ENCODE measurements at places on chromosomes 3 and 15.
A peak's percentile ranks its signal among the peaks of the same experiment; 100 is the strongest.

GRCh38 chr15:57504599-57504940, 87.1 kb upstream of the MYZAP start:
- no peak for DNase-seq

- no peak for DNase-seq
Observed at GRCh38 chr15:91124132-91124531, 24.1 kb downstream of the SV2B start.

DNA sequence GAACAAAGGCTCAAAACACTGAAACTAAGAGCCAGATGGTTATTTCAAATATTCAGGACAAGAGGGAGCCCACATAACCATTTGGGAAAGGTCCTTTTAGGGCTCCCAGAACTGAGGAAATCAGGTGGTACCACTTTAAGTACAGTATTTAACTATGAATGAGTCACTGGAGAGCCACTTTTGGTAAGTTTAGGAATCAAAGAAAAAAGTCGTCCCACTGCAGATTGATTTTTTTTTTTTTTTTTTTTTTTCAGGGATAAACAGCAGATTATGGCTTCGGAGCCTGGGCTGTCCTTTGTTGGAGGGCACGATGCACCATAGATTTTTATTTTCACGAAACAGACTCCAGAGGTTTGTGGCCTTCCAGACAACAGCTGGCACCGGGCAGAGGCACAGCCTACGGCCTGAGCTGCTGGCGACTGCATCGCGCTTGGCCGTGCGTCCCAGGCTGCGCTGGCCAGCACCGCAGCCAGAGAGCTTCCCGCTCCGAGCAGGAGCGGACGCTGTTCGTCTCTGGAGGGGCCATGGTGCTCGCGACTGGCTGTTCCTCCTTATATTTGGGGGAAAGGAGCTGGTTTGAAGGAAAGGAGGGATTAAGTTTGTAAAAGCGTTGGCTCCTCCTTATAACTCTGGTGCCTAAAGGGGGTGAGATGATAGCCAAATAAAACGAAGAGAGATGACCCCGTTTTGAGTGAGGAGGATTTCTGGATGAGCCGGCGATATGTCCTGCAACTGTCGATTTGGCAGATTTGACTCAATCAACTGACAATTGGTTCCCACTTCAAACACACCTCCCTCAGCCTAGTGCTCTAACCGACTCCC, 152.9 kb upstream of the GOLIM4 start:
- DNase-seq: peak; percentile 35

DNA sequence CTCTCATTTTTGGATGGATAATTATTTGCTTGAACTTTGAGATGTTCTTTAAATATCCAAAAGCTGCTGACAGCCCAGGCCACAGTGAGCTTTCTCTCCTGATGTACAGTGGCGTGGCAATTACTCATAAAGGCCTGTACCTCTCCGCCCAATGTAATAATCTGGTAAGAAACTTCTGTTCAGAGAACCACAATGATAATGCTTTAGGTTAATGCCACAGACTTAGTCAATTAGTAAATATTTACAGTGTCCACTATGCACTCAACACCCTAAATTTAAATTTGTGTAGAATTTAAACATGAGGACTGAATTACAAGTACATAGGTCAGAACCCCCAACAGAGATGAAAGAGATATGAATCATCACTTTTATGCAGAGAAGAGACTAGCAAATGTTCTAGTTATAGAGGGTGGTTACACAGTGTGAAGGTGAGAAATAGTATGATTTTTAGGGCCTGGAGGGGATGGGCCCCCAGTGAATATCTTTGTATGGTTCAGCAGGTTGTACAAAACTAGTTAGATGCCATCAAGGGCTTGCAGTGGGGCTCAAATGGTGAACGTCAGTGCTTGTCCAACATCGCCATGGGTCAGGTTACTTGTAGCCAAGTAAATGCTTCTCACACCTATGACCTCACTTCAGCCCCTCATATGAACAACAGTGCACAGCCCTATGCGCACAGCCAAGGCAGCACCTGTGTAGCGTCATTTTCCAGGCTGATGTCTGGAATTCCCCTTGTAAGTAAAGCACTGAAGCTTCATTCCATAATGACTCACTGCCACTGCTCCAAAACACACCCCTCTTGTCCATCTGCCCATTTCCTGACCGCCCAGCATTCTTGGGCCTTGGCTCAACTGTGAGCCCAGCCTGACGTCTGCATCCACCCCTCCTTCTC, 13.3 kb downstream of the ABHD2 start:
- peak; percentile 98 for DNase-seq

DNA sequence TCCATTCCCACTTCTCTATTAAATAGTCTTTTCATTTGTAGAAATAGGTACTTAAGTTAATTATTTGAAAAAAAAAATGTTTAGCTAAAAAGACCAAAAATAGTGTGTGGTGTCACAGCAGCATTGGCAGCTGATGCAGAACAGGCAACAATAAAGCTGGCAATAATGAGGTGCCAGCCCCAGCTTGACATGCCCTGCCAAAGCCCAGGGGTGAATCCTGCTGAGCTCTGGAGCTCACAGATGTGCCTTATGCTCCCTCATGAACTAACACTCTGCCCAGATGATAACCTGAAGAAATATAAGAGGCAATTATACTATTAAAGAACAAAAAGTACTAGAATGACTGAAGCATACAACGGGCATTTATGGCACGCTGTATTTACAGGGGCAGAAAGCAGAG, 63.8 kb downstream of the IGSF11 start:
- no peak for DNase-seq

DNA sequence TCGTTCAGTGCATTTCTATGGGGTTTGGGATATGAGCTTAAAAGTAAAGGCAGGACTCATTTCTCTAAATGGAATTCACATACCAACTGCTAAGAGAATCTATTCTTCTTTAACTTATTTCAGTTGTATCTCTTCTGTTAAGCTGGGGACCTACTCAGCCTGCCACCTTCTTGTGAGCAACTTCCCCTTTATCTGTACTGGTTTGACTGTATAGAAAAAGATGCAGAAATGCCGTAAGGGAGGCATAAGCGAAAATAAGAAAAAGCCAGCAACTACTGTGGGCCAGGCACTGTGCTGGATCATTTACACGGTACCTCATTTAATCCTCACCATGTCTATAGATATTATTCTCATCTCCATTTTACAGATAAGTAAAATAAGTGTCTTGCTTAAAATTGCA, 38.4 kb downstream of the RBMS3 start:
- DNase-seq: no peak

DNA sequence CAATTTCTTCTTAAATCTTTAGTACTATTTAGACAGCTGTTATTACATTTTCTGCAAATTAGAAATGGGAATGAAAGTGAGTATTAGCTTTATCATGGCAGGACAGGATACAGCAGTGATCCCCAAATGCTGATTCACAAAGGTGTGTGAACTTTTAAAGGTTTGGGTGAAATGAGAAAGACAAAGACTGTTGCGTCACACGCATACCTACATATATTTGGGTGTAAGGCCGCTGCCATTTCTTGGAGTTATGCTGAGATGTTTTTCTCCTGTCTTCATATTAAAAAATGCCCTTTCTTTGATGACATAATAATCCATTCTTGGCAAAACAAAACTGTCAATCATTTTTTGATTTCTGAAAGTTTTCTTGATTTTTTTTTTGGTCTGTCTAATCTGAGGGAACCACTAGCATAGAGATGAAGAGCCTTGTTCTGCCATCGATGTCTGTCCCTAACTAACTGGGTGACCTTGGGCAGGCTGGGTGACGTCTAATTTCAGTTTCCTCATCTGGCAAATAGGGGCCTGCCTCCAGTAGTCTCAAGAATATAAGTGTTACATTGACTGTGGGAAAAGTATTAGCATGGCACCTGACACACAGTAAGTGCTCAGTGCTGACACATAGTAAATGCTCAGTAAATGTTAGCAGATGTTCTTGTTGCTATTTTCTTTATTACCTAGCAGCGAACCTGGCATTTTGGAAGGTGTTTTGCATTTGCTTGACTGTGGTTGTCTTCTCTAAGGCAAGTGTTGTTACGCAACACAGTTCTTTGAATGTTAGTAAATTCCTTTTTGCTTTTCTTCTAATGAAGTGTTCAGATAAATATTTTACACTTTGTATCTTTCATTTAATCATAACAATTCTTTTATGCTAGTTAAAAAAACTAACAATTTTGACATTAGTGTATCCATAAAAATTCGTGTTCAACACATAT, 5.0 kb downstream of the MITF start:
- DNase-seq: no peak

- DNase-seq: no peak
Observed at GRCh38 chr3:2082871-2083480, 15.7 kb upstream of the CNTN4 start.

- DNase-seq: peak; percentile 83
Observed at GRCh38 chr15:90414408-90415028, 26.5 kb downstream of the IQGAP1 start.

DNA sequence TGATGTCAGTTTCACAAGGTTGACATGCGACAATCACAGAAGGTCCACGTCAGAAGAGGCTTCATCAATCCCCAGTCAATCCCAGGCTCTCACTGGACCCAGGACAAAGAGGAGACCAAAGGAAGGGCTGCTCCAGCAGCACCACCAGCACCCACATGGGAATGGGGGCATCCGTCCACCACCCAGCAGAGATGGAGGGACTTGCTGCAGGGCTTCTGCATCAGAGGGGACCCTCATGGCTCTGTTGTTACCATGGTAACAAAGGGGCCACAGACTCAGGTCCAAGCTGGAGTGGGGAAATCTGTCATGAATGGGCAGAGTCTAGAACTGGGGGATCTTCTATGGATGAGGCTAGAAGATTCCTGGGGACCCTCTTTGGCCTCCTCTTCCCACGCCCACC, 13.1 kb downstream of the PLA2G4F start:
- DNase-seq: no peak

DNA sequence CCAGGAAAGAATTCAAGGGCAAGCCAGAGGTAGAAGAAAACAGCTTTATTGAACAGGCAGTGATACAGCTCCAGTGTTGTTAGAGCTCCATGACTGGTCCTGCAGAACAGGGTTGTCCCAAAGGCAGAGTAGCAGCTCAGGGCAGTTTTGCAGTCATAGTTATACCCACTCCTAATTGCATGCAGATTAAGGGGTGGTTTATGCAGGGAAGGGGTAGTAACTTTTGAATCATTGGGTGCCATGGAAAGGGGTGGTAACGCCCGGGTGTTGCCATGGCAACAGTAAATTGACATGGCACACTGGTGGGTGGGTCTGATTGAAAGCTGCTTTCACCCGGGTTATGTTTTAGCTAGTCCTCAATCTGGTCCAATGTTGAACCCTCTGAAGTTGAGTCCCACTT, 9.7 kb upstream of the RAB6B start:
- no peak for DNase-seq

- DNase-seq: no peak
Observed at GRCh38 chr3:156293566-156293965, 173.2 kb downstream of the KCNAB1 start.

All from fibroblast of mammary gland (primary cell).